Endodermal cell (in vitro differentiated cells): ENCODE measurements at places on chromosomes 7 and 10.

- no peak for DNase-seq
Measured at GRCh38 chr10:92640107-92640506, 47.2 kb downstream of the KIF11 start.

- DNase-seq: no peak
Measured at GRCh38 chr10:107081644-107082043, 82.9 kb downstream of the SORCS1 start.

GRCh38 chr10:48456808-48457761 lies 147.8 kb downstream of the ARHGAP22 start:
- DNase-seq: peak; percentile 43

- no peak for DNase-seq
Measured at GRCh38 chr10:43136995-43137716, 1.1 kb upstream of the CSGALNACT2 start.

DNA sequence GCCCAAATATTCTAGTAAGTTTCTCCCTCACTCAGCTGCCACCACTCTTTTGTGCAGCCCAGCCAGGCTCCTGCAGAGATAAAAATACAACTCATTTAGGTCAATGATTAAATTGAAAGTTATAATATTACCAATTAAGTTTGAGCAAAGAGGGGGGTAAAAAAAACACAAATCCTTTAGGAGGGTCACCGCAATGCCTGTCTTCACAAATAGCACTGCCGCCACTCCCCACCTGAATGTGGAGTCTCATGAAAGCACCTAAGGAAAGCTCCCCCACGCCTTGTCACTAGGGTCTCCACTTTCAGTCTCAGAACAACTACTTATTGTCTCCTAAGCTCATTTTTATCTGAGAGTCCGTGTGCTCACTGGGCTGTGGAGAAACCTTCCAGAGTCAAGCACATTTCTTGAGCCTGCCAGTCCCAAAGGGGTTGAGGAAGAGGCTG lies 148.7 kb downstream of the FGFR2 start:
- DNase-seq: no peak
